Fibroblast of the aortic adventitia (primary cell): ENCODE measurements at places on chromosomes 4 and X. TPM values are rescaled to one million over a fixed set of nuclear protein-coding genes. Genes with fewer than 3 reads are reported as not detected.

- no peak for DNase-seq
These were observed 291.1 kb upstream of the NOCT start for GRCh38 chr4:138724530-138724929.

DNA sequence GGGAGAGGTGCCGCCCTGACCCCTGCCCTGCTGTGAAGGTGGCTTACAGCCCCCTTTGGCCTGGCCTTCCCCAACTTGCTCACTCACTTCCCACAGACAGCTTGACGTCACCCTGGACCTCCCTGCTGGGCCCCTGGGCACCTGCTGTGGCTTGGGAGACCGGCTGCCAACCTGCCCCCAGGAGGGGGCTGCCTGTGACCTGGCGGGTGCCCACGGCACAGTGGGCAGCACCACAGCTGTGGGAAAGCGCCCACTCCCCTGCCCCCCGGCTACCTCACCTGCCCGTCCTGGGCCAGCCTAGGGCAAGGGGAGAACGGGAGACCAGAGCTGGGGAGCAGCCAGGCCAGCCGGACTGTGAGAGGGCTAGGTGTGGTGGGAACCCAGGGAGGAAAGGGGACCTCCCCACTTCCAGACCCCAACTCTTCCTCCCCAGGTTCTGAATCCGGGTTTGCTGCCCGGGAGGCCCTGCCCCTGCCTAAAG, 2.4 kb upstream of the ZFP92 start:
- no peak for DNase-seq

DNA sequence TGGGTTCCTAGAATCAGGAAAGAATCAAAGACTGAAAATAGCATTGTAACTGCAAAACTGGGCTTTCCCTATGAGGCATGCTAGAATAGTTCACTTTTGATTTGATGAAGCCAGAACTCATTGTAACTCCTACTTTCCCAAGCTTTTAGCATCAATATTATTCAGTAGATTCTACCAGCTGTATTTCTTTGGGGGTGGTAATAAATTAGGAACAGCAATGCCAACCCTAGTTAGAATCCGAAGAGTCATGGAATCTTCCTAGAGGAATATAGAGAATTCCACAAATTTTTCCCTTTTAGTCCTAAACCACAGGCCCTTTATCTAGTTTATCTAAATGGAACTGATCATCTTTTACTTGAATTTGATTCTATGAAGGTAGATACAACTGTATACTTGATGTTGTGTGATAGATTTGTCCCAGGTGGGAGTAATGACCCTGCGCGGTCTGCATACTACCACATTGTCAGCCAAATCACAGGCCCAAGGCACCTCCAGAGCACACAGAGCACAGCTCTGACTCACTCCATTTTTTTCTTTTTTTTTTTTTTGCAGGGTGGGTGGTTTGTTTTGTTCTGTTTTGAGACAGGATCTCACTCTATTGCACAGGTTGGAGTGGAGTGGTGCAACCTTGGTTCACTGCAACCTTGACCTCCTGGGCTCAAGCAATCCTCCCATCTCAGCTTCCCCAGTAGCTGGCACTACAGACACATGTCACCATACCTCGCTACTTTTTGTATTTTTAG, 66.6 kb downstream of the EDNRA start:
- DNase-seq = peak; percentile 64

GRCh38 chr4:85086721-85087120, 120.2 kb upstream of the WDFY3 start:
- DNase-seq = no peak

GRCh38 chrX:138692591-138692990, 18.9 kb downstream of the FGF13 start:
- DNase-seq = no peak

P2RY10 gene
- total RNA-seq = not detected in 2 replicates
